ENCODE measurements at places on chromosomes 2 and 18.

GRCh38 chr2:219245899-219246230, 586 bp downstream of the STK16 start:
- no peak for DNase-seq

DNA sequence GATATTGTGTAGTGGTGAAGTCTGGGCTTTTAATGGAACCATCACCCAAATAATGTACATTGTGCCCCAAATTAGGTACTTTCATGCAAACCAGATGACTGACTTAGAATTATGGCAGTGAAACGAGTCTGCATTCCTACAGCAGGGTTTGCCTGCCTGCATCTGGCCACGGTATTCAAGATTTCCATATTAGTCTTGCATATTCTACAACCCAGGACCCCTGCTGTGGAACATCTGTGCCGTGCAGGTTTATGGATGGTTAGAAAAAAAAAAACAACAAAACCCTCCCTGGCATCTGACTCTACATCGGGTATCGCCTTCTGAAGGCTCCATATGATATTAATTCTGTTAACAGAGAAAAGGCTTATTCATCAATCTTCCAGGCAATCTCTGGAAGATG, 394.8 kb downstream of the DCDC2C start:
- DNase-seq = no peak

DNA sequence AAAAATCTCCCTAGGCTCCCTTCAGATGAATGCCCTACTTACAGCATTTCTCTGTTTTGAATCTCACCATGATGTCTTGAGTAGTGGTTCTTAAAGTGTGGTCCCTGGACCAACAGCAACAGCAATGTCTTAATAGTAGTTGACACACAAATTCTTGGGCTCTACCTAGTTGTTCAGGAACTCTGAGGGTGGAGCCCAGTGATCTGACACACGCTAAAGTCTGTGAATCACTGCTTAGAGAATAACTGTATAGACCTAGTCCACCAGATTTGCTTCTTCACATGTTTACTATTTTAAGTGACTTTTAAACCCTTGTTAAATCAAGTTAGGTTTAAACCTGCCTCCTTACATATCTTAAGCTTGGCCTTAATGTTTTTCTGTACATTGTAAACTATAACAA, 47.6 kb upstream of the ARHGAP15 start:
- no peak for DNase-seq

GRCh38 chr2:197358931-197359330, 48.4 kb upstream of the ANKRD44 start:
- DNase-seq = no peak
